ENCODE measurements at places on chromosomes 11 and 22. TPM values are rescaled to one million over a fixed set of nuclear protein-coding genes. Genes with fewer than 3 reads are reported as not detected.

GRCh38 chr22:49687333-49687732 is 140.3 kb downstream of the BRD1 start:
- H3K27me3 ChIP-seq = peaks cover 10% of the 10 kb centered on the region
- H3K36me3 ChIP-seq = peaks cover 19% of the 10 kb centered on the region
- H3K27ac ChIP-seq = no peak overlapping the region
- no peaks in the 10 kb centered on the region for H3K4me1 ChIP-seq
- H3K4me3 ChIP-seq = no peak overlapping the region

GRCh38 chr11:22851477-22851876 is 8.8 kb downstream of the CCDC179 start:
- no peaks in the 10 kb centered on the region for H3K27me3 ChIP-seq
- H3K27ac ChIP-seq = no peak overlapping the region
- no peak overlapping the region for H3K4me3 ChIP-seq
- H3K4me1 ChIP-seq = no peaks in the 10 kb centered on the region
- no peaks in the 10 kb centered on the region for H3K36me3 ChIP-seq

GRCh38 chr11:121930004-121930965 is 185.7 kb downstream of the BLID start:
- no peak overlapping the region for H3K27ac ChIP-seq
- no peak overlapping the region for H3K4me3 ChIP-seq
- H3K36me3 ChIP-seq = no peaks in the 10 kb centered on the region
- no peaks in the 10 kb centered on the region for H3K4me1 ChIP-seq

- no peak overlapping the region for H3K4me3 ChIP-seq
- peaks cover 20% of the 10 kb centered on the region for H3K36me3 ChIP-seq
- H3K4me1 ChIP-seq = no peaks in the 10 kb centered on the region
These were observed 136.4 kb downstream of the BRD1 start for GRCh38 chr22:49691256-49691655.

DNA sequence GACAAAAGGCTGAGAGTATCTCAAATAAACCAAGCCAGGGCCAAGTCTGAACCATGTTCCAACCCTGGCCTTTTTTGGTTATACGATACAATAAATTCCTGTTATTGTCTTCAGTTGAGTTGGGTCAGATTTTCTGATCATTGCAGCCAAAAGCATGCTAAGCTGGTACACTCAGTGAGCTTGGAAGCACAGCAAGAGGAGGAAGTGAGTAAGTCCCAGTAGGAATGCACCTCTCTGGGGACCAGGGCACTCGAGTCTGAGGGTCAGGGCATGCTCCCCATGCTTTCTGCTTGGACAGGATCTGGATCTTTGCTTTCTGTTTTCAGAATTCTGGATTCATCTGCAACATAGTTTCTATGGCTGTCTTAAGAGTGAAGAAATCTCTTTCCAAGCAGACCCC is 73.1 kb downstream of the TMPRSS5 start:
- no peak for DNase-seq
- no peaks in the 10 kb centered on the region for H3K27me3 ChIP-seq
- H3K4me3 ChIP-seq = no peak overlapping the region

The POU2AF1 gene
- total RNA-seq = not detected
